Kidney (tissue), 22 donors: ENCODE measurements at places on chromosomes 16 and 17. TPM values are rescaled to one million over a fixed set of nuclear protein-coding genes. Genes with fewer than 3 reads are reported as not detected.

Gene TMEM100
- total RNA-seq, result 7.2 TPM

Gene HSBP1
- 110 TPM for total RNA-seq

Gene KRT39
- total RNA-seq, result not detected

Gene ALOX15B
- total RNA-seq, result 8.0 TPM
